ENCODE measurements at places on chromosomes 2 and 18. TPM values are rescaled to one million over a fixed set of nuclear protein-coding genes. Genes with fewer than 3 reads are reported as not detected.
A peak's percentile ranks its signal among the peaks of the same experiment; 100 is the strongest.

GPBAR1 gene
- total RNA-seq = 1.2 TPM

DNA sequence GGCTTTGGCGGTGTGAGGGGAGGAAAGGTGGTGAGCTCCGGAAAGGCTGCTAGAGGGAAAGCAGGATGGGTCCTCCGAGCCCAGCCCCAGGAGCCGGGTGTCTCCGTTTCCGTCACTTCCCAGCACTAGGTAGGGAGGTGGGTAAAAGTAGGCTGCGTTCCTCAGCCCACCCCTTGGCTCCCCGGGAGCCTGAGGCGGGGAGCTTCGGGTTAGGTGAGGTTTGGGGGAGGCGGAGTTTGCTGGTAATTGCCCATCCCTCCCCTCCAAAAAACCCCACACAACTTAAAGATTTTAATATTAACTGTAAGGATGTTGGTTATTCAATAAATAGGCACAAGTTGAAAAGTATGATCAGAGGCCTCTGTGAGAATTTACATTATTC lies 552 bp upstream of the ATF2 start:
- peaks cover 16% of the 10 kb centered on the region for H3K36me3 ChIP-seq
- DNase-seq = no peak
- H3K27me3 ChIP-seq = no peaks in the 10 kb centered on the region
- H3K4me1 ChIP-seq = peaks cover 53% of the 10 kb centered on the region

- peaks cover 3% of the 10 kb centered on the region for H3K36me3 ChIP-seq
- H3K4me3 ChIP-seq = no peak overlapping the region
- H3K4me1 ChIP-seq = peaks cover 39% of the 10 kb centered on the region
- no peaks in the 10 kb centered on the region for H3K27me3 ChIP-seq
Observed at GRCh38 chr2:136319237-136319636, 201.3 kb upstream of the CXCR4 start.

DNA sequence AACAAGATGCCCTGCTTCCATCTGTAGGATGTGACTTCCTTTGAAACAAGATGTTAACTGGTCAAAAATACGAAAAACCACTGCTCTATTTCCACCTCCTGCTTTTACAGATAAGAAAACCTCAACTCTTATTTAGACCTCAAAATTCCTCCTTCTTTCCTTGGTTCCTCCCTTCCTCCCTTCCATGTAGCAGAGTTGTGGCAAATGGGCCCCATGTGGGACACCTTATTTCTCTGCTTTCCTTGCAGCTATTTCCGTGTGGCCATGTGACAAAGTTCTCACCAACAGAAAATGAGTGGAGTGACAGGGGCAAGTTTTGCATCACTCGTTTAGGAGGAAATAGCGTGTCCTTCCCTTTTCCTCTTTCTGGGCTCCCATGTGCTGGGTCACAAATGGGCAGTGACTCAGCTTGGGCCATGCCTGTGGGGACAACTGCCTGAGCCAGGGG lies 69.4 kb upstream of the SMAD2 start:
- no peak overlapping the region for H3K27ac ChIP-seq
- peaks cover 5% of the 10 kb centered on the region for H3K4me1 ChIP-seq
- peaks cover 2% of the 10 kb centered on the region for H3K27me3 ChIP-seq
- no peaks in the 10 kb centered on the region for H3K36me3 ChIP-seq
- no peak overlapping the region for H3K4me3 ChIP-seq
- no peak for DNase-seq

GRCh38 chr2:221554769-221555493 lies 17.2 kb downstream of the EPHA4 start:
- peaks cover 16% of the 10 kb centered on the region for H3K36me3 ChIP-seq

- no peaks in the 10 kb centered on the region for H3K36me3 ChIP-seq
- H3K27ac ChIP-seq = no peak overlapping the region
- no peaks in the 10 kb centered on the region for H3K27me3 ChIP-seq
- no peak overlapping the region for H3K4me3 ChIP-seq
- H3K4me1 ChIP-seq = peaks cover 24% of the 10 kb centered on the region
- DNase-seq = no peak
Observed at GRCh38 chr2:217793566-217794132, 209.1 kb downstream of the TNS1 start.

DNA sequence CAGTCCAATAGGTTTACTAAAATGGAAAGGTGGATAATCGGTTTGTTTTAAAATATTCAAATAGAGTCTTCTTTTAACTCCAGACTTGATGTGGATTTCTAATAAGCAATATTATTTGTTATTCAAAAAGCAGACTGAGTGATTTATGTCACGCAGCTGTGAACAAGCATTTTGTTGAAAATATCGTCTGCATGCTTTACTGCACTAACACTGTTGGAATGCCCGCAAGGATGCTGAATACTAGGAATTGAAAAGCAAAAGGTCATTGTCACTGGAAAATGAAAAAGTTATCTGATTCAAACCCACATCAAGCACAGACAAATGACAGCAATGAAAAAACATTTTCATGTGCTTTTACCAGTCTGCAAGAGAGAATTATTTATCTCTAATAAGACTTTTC lies 31.1 kb downstream of the CHN1 start:
- H3K4me3 ChIP-seq = no peak overlapping the region
- no peak overlapping the region for H3K27ac ChIP-seq
- no peak for DNase-seq

GRCh38 chr2:67604360-67604759 lies 207.2 kb downstream of the ETAA1 start:
- no peak for DNase-seq
- H3K4me3 ChIP-seq = no peak overlapping the region
- no peaks in the 10 kb centered on the region for H3K4me1 ChIP-seq

- H3K4me3 ChIP-seq = peak overlapping the region; percentile 97
- DNase-seq = no peak
- no peaks in the 10 kb centered on the region for H3K27me3 ChIP-seq
- H3K4me1 ChIP-seq = peaks cover 40% of the 10 kb centered on the region
- H3K36me3 ChIP-seq = peaks cover 74% of the 10 kb centered on the region
- peak overlapping the region; percentile 78 for H3K27ac ChIP-seq
Observed at GRCh38 chr2:162074632-162074895, 549 bp upstream of the DPP4 start.

ABCA12 gene
- total RNA-seq = not detected

DNA sequence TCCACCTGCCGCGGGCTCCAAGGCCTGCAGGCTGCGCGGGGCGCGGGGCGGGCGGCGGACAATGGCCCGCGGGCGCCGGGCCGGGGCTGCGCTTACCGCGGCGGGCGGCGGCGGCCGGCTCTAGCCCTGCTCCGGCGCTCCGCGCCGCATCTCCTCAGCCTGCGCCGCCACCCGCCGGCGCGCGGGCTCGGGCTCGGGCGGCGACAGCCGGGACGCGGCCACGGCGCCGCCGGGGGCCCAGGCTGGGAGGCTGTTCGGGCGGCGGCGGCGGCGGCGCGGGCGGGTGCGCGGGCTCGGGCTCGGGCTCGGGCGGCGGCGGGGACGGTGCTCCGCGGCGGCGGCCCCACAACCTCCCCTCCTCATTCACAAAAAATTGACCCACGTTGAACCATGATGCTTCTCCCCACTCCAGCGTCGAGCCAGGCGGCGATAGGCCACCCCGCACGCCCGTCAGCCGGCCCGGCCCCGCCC lies at the start of gene HDAC4:
Gene HDAC4, minus strand, starts transcription at position 425 of the 471 bp plus-strand sequence. CDS start 48,321 bp downstream, outside the sequence.
- peaks cover 3% of the 10 kb centered on the region for H3K27me3 ChIP-seq
- peak within 1 kb of the TSS; percentile 97 for H3K27ac ChIP-seq
- H3K36me3 ChIP-seq = peaks cover 12% of the 10 kb centered on the region
- H3K4me3 ChIP-seq = peak within 1 kb of the TSS; percentile 92
- peaks cover 49% of the 10 kb centered on the region for H3K4me1 ChIP-seq
- DNase-seq = no peak

AKAIN1 gene
- total RNA-seq = not detected

DNA sequence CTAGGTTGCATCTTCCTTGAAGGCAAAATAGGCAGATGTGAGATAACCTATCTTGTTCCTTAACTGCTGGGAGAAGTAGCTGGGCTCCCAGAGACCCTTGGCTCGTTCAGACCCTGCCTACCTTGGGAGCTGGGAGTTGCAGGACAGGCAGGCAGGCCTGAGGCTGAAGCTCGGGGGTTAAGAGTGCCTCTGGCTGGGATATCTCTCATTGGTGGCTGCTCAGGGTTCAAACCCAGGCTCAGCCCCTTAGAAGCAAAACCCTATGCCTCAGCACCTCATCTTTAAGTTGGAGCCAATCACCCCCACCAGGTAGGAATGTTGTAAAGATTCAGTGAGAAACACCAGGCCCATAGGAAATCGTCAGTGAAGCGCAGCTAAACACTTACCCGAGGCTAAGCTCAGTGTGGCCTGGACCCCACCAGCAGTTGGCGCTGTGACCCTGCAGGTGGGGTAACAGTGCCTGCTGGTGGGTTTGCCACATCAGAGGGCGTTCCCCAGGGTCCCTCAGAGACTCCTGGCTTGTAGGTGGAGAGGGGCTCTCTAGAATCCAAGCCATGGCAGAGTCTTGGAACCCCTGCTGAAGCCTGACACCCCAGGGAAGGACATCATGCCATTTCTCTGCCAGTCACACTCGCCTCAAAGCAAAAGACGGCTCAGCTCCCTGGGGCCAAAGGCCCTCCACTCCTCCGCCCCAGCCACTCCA lies 54.6 kb upstream of the GPR17 start:
- no peak overlapping the region for H3K4me3 ChIP-seq
- peak; percentile 73 for DNase-seq
- H3K4me1 ChIP-seq = peaks cover 3% of the 10 kb centered on the region
- no peak overlapping the region for H3K27ac ChIP-seq

DNA sequence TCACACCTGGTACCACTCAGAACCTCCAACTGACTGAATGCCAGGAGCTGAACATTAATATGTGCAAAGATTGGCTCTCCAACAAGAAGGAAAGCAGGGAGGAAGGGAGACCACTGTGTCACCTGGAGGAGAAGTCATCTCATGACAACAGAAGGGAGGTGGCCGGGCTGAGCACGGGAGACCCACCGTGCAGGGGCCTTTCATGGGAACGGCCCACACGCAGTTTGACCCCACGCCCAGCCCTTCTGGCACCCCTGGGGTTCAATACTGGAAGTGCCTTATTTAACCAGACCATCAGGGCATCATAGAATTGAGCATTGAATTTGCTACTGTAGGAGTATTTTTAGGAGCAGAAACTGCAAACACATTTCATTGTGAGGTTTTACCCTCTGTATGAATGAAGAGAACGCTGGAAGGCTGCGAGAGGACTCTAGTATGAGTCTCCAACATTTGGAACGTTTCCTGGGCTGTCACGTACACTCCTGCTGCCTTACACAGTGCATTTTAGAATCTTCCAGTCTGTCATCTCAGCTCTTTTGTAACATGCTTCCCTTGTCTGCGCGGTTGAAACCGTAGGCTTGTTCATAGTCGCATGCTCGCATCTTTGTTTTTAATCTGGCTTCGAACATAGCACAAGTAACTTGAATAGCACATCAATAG lies 132.1 kb downstream of the NFATC1 start:
- no peak overlapping the region for H3K4me3 ChIP-seq
- DNase-seq = no peak
- peaks cover 20% of the 10 kb centered on the region for H3K36me3 ChIP-seq

- H3K4me3 ChIP-seq = no peak overlapping the region
- peaks cover 1% of the 10 kb centered on the region for H3K4me1 ChIP-seq
- no peak for DNase-seq
- no peak overlapping the region for H3K27ac ChIP-seq
Observed at GRCh38 chr18:58367425-58368140, 261.3 kb downstream of the ALPK2 start.

Data from activated CD4-positive, alpha-beta T cell treated with anti-CD3 and anti-CD28 coated beads, Interleukin-2, amount 10 ng/mL, durations not matched to agents 7 days and 5 days (primary cell).